Psoas muscle (tissue), 8 donors: ENCODE measurements at places on chromosomes 3 and 15. TPM values are rescaled to one million over a fixed set of nuclear protein-coding genes. Genes with fewer than 3 reads are reported as not detected.

DNA sequence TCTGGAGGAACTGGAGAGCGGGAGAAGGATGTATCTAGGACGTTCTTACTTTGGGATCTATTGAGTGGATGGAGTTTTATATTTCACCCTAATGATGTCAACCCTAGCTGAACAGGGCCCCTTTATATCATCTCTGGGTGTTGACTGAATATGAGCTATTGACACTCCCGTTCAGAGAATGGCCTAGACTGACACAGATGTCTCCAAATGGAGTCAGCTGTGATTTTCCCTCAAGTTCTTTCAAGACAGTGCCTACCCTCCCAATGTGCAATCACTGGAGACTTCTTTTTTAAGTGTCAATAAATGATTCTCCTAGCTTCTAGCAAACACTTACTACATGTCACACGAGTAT, 63.8 kb downstream of the FRMD4B start:
- no peak for DNase-seq
- no peaks in the 10 kb centered on the region for H3K36me3 ChIP-seq
- H3K4me3 ChIP-seq: no peak overlapping the region

The C3orf49 gene
- not detected for total RNA-seq

DNA sequence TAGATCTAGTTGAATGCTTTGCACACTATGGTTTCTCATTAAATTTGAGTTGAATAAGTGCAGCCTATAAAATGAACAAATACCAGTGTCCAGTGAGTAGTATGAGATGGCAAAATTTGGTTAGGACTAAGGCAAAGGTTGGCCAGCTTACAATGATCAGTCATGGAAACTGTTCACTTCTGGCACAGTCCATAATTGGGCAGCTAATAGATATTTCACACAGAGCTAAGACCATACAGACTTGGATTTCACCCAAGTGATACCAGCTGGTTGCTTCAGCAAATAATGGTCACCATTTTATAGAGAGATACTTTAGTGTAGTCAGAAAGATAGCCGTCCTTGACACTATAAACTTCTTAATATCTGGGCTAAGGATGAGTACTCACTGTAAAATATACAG, 15.7 kb downstream of the GAP43 start:
- no peak for DNase-seq
- no peak overlapping the region for H3K4me3 ChIP-seq
- H3K36me3 ChIP-seq: no peaks in the 10 kb centered on the region
- no peaks in the 10 kb centered on the region for H3K4me1 ChIP-seq
- H3K27ac ChIP-seq: no peak overlapping the region

DNA sequence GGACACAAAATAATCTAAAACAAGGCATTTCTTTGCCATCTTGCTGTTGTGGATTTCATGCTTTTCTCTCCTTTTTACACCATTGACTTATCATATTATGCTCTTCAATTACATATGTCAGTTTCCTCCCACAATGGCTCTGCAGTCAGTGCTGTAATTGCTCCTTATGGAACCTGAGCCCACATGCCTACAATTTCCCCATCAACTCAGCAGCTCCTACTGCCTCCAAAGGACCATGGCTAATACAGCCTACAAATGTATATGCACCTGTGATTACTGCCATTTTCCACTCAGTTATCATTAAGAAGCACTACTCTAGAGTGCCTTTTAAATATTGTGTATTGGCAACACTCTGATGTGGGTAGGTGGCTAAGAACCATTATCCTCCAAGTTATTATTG, 30.8 kb downstream of the RTP4 start:
- H3K36me3 ChIP-seq: no peaks in the 10 kb centered on the region
- no peaks in the 10 kb centered on the region for H3K27me3 ChIP-seq
- H3K4me3 ChIP-seq: no peak overlapping the region

- no peak overlapping the region for H3K27ac ChIP-seq
- H3K4me3 ChIP-seq: no peak overlapping the region
- no peaks in the 10 kb centered on the region for H3K27me3 ChIP-seq
Measured at GRCh38 chr15:65561934-65562333, 31.7 kb downstream of the HACD3 start.

The LMLN gene
- 2.9 TPM for total RNA-seq

DNA sequence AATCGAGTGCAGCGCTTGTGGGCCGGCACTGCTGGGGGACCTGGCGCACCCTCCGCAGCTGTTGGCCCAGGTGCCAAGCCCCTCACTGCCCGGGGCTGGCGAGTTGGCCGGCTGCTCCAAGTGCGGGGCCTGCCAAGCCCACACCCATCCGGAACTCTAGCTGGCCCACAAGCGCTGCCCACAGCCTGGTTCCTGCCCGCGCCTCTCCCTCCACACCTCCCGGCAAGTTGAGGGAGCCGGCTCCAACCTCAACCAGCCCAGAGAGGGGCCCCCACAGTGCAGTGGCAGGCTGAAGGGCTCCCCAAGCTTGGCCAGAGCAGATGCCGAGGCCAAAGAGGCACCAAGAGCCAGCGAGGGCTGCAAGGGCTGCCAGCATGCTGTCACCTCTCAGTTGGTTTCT, 73.4 kb downstream of the PLXNA1 start:
- DNase-seq: peak; percentile 36
- H3K36me3 ChIP-seq: no peaks in the 10 kb centered on the region
- no peaks in the 10 kb centered on the region for H3K4me1 ChIP-seq
- no peaks in the 10 kb centered on the region for H3K27me3 ChIP-seq
- no peak overlapping the region for H3K4me3 ChIP-seq

DNA sequence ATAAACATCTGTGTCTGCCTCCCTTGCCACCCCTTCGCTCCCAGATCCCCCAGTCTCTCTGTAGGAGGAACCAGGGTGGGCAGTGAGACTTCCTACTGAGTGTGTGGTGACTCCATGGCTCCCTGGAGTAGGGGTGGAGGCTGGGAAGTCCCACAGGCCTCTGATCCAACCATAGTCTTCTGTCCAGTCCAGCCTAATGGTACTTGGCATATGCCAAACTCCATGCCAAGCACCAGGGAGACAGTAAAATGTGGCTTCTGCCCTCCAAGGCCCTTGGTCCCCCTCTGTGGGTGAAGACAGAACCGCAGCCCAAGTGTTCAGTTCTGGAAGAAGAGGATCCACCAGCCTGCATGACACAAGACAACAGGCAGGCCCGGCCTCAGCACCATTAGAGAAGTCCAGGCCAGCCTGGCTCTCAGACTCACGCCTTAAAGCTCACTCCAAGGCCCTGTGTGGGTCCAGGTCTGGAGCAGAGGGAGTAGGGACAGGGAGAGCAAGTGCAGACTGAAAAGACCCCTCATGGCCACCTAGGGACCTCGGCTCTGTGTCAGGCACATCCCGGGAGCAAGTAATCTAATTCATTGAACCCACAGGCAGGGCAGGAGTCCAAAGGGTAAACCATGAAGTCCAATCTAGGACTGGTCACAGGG, 112.7 kb downstream of the ETFA start:
- no peak for DNase-seq
- no peaks in the 10 kb centered on the region for H3K27me3 ChIP-seq
- peaks cover 55% of the 10 kb centered on the region for H3K4me1 ChIP-seq
- H3K27ac ChIP-seq: peak overlapping the region; percentile 82
- H3K4me3 ChIP-seq: no peak overlapping the region

DNA sequence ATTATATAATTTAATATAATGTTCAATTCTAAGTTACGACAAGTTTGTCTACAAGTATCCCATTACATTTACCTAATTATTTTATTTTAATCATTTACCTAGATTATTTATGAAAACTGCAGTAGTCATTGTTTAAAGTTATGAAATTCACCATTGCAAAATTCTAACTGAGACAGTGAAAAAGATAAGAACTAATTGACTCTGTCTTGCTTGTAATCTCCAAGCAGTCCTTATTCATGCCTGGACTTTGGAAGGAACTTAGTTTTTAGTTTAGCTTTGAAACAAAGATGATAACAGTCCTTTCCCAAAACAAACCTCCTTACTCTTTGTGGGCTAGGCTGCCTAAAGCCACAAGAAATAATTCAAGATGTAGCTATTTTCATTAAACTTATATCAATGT, 165.0 kb downstream of the SUCNR1 start:
- H3K4me3 ChIP-seq: no peak overlapping the region
- H3K36me3 ChIP-seq: no peaks in the 10 kb centered on the region
- no peak overlapping the region for H3K27ac ChIP-seq
- H3K27me3 ChIP-seq: peaks cover 2% of the 10 kb centered on the region
- no peak for DNase-seq

DNA sequence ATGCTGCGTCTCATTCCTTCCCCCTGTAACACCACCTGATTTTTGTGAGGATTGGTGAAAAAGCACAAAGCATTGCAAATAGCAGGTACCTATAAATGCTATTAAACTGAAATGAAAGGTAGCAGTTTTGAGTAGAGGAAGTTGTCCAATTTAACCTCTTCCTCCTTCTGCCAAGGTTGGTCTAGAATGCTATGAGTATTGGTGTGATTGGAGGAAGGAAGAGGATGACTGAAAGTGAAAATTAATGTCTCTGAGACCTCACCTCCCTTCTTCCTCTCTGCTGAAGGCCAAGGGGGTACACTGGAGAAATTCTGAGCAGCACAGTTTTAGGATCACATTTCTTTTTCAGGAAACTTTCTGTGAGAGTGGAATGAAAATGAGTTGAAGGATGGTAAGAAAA, 94.4 kb downstream of the DTWD1 start:
- no peak for DNase-seq
- H3K27ac ChIP-seq: no peak overlapping the region
- no peak overlapping the region for H3K4me3 ChIP-seq
- no peaks in the 10 kb centered on the region for H3K27me3 ChIP-seq
- no peaks in the 10 kb centered on the region for H3K36me3 ChIP-seq
- no peaks in the 10 kb centered on the region for H3K4me1 ChIP-seq

The SLC22A13 gene
- 0.62 TPM for total RNA-seq

- peaks cover 76% of the 10 kb centered on the region for H3K4me1 ChIP-seq
- H3K27me3 ChIP-seq: no peaks in the 10 kb centered on the region
- no peak overlapping the region for H3K27ac ChIP-seq
- H3K4me3 ChIP-seq: no peak overlapping the region
Measured at GRCh38 chr3:177107461-177108239, 89.6 kb downstream of the TBL1XR1 start.

The WNT5A gene
- 2.8 TPM for total RNA-seq

- H3K27me3 ChIP-seq: no peaks in the 10 kb centered on the region
- no peaks in the 10 kb centered on the region for H3K36me3 ChIP-seq
- H3K4me1 ChIP-seq: peaks cover 10% of the 10 kb centered on the region
Measured at GRCh38 chr3:24725514-24726255, 231.0 kb upstream of the THRB start.

GRCh38 chr3:122232485-122232884, 49.0 kb downstream of the CASR start:
- no peaks in the 10 kb centered on the region for H3K4me1 ChIP-seq
- H3K4me3 ChIP-seq: no peak overlapping the region
- H3K27ac ChIP-seq: no peak overlapping the region
